ENCODE measurements at places on chromosomes 3 and 15.

DNA sequence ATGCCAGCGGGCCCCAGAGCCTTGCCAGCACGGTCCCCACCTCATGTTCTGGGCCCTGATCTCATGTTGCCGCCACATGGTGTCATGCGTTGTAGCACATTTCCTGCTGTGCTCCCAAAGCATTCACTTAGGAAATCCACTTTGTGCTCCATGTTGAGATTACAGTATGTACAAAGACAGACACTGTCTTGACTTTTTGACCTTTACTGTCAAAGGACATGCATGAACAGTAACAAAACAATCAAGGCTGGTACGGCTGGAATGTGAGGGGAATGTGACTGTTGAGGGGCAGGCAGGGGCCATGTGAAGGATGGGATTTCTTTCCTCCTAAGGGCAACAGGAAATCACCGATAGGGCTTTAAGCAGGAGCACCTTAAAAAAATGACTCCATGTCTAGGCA is 53.3 kb upstream of the RPL32 start:
- no peak for DNase-seq

DNA sequence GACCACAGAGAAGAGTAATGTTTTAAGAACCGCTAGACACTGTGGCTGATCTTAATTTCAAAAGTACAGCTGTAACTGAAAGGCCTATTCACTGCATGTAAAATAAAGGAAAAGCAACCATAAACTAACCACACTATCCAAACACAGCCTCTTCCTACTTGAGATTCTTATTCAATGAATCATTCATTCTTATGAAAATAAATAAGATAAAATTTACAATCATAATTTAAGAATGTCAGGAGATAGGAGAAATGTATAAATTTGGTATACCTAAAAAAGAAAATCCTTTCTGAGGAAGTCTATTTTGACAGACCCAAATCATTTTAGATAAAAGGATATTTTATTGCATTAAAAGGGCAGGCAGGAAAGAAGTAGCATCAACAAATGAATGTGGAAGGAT is 533.5 kb upstream of the ZNF385D start:
- no peak for DNase-seq

DNA sequence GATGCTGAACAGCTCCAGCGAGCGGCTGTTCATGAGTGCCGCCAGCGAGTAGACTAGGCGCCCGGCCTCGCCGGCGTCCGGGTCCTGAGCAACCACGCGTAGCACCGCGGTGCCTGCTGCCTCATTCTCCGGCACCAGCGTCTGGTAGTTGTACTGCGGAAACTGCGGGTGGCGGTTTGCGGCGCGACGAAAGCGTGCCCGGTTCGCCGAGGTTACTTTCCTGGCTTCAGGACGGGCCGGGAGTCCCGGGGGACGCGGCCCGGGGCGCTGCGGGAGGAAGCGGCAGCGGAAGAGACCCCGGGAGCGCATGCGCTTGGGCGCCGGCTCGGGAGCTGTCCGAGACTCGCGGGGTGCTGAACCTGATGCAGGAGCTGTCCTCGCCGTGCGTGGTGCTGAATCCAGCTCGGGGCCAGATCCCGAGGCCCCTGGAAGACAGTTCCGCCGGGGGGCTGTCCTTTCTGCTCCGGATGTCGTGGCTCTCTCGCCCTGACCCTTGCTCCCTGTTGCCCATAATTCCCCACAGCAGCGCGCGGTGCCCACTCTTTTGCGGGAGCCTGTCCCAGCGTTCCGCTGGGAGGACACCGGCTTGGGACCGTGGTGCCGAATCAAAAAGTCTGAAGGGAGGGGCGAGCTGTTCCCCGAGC is 1.1 kb downstream of the CELSR3 start:
- DNase-seq = peak; percentile 92

GRCh38 chr15:31390029-31390428 is 63.4 kb downstream of the KLF13 start:
- DNase-seq = no peak

- no peak for DNase-seq
These were observed 8.0 kb downstream of the MUC13 start for GRCh38 chr3:124926426-124927101.

DNA sequence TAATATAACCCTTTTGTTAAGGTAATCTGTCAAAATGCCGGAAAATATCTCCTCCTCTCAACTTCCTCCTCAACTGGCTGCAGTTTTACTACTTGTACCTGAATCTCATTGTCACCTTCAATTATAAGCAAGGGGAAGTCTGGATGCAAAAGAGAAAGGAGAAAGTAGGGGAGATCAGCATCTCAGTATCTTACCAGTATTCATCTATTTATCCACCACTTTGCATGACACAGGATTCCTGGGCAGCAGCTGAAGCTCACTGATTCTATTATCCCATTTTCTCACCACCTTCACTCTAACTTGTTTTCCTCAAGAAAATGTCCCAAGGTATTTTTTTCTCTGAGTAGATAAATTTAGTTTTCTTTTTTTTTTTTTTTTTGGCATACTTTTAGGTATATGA is 440.5 kb upstream of the CBLB start:
- DNase-seq = no peak

GRCh38 chr3:24341668-24342067 is 153.0 kb downstream of the THRB start:
- no peak for DNase-seq
